ENCODE measurements at places on chromosomes 7 and 10.

DNA sequence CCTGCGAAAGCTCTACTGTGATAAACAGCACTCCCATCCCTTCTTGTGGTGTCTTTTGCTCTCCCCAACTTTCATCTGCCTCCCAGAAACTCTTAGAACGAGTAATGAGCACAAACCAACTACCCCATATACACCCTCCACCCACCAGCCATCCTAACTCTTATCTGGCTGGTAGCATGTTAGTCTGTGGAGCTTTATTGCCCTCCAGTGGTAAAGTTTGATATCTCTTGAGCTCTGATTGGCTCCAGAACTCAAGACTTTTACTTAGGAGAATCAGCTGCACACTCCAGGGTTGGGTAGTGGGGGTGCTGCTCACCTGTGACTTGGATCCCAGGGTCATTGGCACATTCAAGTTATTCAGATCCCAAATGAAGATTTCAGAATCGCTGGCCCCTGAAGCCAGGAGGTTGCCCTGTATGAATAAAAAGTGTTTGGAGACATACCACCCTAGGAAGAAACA is 10.9 kb downstream of the SEC31B start:
- no peaks in the 10 kb centered on the region for H3K36me3 ChIP-seq
- H3K4me3 ChIP-seq = no peak overlapping the region
- DNase-seq = no peak
- no peaks in the 10 kb centered on the region for H3K27me3 ChIP-seq

- no peaks in the 10 kb centered on the region for H3K27me3 ChIP-seq
- no peaks in the 10 kb centered on the region for H3K4me1 ChIP-seq
- no peaks in the 10 kb centered on the region for H3K36me3 ChIP-seq
Observed at GRCh38 chr7:28754027-28754426, 204.1 kb downstream of the TRIL start.

- no peak for DNase-seq
- no peaks in the 10 kb centered on the region for H3K36me3 ChIP-seq
Observed at GRCh38 chr10:19719284-19719683, 96.9 kb upstream of the PLXDC2 start.

GRCh38 chr7:88071994-88072714 is 138.1 kb downstream of the ADAM22 start:
- H3K4me3 ChIP-seq = no peak overlapping the region
- H3K36me3 ChIP-seq = no peaks in the 10 kb centered on the region
- H3K27me3 ChIP-seq = no peaks in the 10 kb centered on the region
- DNase-seq = no peak

DNA sequence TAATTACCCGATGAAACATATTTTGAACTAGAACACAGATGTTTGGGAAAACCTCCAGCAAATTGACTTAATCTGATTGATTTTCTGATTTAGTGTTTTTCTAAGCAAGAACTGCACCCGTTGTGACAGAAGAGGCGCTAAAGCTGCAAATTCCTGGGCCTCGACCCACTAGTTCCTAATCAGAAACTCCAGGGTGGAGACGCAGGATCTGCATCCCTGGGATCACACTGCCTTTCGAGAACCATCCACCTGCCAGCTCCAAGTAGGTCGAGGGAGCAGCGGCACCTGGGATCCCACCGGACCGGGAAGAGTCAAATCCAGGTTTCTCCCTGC is 136.8 kb upstream of the CDCA7L start:
- peaks cover 4% of the 10 kb centered on the region for H3K4me1 ChIP-seq
- peak overlapping the region; percentile 53 for H3K4me3 ChIP-seq
- peak overlapping the region; percentile 85 for H3K27ac ChIP-seq
- peaks cover 36% of the 10 kb centered on the region for H3K27me3 ChIP-seq
- H3K36me3 ChIP-seq = no peaks in the 10 kb centered on the region

- H3K36me3 ChIP-seq = no peaks in the 10 kb centered on the region
- H3K4me1 ChIP-seq = peaks cover 10% of the 10 kb centered on the region
- H3K27me3 ChIP-seq = no peaks in the 10 kb centered on the region
- no peak overlapping the region for H3K4me3 ChIP-seq
- peak overlapping the region; percentile 3 for H3K27ac ChIP-seq
- no peak for DNase-seq
Observed at GRCh38 chr10:31618541-31619291, 299.7 kb downstream of the ZEB1 start.

DNA sequence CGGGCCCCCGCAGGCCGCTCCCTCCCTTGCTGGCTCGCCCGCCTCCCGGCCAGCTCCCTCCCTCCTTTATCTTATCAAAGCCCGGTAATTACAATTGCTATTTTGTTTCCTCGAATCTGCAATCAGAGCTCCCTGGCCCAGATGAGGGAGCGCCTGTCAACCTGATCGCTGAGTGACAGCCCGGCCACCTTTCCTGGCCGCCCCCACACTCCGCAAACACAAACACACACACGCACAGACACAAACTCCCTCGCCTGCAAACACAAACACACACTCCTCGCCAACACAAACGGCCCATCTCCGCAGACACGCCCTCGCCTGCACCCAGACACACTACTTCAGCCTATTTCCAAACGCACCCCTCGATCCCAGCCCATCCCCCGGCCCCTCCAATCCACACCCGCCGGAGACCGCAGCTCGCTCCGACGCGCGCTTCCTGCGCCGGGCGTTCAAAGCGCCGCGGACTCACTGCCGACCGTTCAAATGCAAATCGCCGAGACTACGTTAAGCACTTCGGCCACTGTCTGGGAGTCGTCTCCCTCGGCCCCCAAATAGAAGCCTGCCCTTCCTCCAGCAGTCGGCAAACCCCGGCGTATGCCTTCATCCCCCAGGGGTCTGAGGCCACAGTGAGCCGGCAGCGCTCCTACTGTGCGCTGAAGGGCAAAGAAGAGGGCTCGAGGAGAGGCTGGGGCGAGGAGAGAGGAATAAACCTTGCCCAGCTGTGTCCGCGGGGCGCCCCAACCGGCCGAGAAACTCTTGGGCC is 3.0 kb upstream of the FGF8 start:
- peaks cover 35% of the 10 kb centered on the region for H3K4me1 ChIP-seq
- peaks cover 50% of the 10 kb centered on the region for H3K27me3 ChIP-seq
- H3K27ac ChIP-seq = no peak overlapping the region
- peak; percentile 70 for DNase-seq
- peak overlapping the region; percentile 52 for H3K4me3 ChIP-seq

GRCh38 chr7:132160611-132161532 is 415.4 kb downstream of the PLXNA4 start:
- no peak overlapping the region for H3K4me3 ChIP-seq
- no peak for DNase-seq
- H3K27ac ChIP-seq = no peak overlapping the region
- no peaks in the 10 kb centered on the region for H3K4me1 ChIP-seq
- no peaks in the 10 kb centered on the region for H3K27me3 ChIP-seq
